CD4-positive, alpha-beta T cell treated with Interleukin-10 for 1 hour (primary cell): ENCODE measurements at places on chromosomes 7 and 10.

DNA sequence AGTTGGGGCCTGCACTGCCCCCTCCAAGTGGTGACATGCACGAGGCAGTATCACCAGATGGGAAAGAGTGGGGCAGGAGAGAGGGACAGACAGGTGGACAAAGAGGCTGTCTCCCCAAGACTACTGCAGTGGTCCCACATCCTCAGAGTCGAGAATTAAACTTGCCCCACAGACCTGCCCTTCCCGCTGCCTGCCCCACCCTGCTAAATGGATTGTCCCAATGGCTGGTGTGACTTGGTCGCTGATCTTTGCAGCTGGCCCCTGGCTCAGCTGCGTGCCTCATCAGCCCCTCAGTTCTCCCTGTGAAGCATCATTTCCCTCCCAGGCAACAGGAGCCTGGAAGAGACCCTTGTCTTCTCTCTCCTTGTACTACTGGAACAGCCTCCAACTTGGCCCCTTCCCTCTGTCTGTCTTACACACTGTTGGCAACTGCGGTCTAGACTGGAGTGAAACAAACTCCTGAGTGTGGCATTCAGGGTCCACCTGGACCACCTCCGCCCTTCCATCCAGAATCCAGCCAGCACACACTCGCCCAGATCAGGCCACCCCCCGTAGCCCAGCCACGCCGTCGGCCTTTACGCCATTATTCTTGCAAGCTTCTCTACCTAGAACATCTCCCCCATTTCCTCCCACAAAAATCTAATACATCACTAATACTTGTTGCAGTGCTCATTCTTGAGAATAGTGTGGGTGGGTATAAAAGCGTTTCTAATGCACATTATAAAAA is 275.1 kb downstream of the CELF2 start:
- no peak for DNase-seq

- DNase-seq: no peak
Observed at GRCh38 chr7:7114575-7115291, 67.6 kb upstream of the C1GALT1 start.

- DNase-seq: peak; percentile 90
Observed at GRCh38 chr10:6144406-6145165, 55.8 kb downstream of the RBM17 start.

DNA sequence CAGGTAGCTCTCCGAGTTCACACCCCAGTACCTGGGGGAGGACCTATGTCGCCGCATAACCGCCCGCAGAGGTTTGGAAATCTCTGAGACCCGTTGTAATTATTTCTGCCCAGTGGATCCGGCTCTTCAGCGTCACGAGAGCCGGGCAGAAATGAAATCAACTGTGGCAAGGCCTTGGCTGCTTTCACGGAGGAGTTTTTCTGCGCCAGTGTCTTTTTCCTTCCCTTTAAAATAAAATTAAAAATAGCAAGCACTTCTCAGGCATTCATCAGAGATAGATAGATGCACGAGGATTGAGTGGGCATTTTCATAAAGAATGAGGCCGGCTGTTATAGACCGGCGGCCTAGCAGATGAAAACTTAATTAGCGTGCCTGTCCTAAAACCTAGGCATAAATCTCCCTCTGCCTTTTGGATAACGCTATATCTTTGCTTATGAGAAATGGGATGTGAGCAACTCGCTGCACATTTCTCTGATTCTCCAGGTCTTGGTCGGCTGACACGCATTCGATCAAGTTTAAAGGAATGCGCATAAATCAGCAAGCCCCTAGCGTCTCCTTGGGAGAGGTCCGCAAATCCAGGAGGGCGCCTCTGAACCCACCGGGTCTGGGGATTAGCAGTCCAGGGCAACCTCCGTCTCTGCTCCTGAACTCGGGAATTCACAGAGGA is 6.4 kb downstream of the HOXA13 start:
- no peak for DNase-seq

DNA sequence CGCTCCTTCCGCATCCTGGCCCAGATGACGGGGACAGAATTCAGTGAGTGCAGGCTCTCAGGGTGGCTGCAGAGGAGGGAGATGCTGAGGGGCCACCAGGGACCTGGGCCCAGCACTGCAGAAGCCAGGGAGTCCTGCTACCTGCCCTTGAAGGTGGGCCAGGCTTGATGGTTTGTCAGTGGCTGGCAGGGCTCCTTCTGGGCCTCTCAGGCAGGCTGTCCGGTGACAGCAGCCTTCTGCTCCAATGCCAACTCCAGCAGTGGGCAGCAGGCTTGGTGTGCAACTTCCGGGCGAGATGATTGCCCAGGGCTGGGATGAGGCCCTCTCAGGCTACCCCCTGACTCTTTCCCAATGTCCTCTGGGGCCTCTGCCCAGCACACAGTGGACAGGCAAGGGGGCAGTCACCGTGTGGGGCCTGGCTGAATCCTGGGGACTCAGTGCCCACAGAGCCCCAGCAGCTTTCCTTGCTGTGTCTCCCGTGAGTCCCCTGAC is 23.8 kb downstream of the LDB3 start:
- no peak for DNase-seq

GRCh38 chr10:12181065-12181775 is 14.5 kb downstream of the NUDT5 start:
- DNase-seq: peak; percentile 78

DNA sequence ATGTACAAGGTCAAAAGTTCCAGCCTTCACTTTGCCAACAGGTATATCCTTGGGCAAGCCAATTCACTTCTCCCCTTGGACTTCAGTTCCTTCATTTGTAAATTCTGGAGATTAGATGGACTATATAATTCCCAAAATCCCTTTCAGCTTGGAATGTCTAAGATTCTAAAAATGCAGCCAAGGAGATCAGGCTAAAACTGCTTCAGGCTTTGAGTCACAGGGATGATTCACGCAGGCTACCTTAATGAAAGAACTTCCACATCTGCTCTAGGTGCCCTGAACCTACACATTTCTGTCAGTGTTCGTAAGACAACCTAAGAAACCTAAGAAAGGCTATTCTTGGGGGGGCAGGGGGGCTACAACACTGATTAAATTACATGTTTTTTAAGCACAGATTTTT is 7.1 kb downstream of the CPVL start:
- DNase-seq: no peak

- no peak for DNase-seq
Observed at GRCh38 chr10:47147186-47147585, 152.8 kb upstream of the GDF10 start.

- no peak for DNase-seq
Observed at GRCh38 chr10:64731016-64731415, 1209.8 kb downstream of the REEP3 start.

DNA sequence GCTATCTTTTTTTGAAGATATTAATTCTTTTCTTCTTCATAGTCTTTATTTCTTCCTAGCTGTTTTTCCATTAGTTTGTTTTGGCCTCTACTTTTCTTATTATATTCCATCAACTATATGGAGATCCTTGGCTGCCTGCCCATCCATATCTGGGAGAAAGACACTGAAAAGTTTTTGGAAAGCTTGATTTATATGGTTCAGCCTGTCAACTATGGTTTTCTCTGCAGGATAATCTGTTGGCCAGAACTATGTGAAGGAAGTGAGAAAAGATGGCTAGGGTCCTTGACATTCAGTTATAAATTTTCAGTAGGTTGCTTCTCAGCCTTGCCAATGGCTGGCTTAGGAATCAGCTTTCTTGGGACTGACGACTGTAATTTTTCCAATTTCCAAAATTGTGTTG is 10.0 kb upstream of the CDK14 start:
- no peak for DNase-seq

DNA sequence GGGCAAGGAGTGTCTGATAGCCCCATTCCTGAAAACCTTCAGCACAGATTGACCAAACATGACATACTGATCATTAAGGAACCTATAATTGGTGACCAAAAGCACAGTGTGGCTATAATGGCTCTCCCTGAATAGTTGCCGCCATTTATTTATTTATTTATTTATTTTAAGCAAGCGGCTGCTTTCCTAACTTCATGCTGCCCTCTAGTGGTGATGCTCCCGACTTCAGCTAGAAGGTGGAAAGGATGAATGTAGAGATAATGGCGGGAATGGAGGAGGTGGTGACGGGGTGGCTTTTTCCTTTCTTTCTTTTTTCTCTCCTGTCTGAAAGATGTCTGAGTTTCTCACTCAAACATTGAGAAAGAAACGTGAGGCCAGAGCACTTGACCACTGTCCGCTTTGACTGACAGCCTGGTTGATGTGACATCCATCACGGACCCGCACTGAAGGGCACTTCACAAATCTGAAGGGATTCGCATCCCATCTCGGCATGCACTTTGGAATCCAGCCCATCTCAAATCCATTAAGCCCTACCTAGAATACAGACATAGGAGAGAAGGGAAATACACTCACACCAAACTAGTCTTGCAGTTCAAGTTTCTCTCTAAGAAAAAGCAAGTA is 1090.1 kb downstream of the KCNMA1 start:
- peak; percentile 24 for DNase-seq

- no peak for DNase-seq
Observed at GRCh38 chr7:137434946-137435345, 91.4 kb upstream of the PTN start.

GRCh38 chr10:11147722-11148121 is 130.1 kb downstream of the CELF2 start:
- peak; percentile 54 for DNase-seq

DNA sequence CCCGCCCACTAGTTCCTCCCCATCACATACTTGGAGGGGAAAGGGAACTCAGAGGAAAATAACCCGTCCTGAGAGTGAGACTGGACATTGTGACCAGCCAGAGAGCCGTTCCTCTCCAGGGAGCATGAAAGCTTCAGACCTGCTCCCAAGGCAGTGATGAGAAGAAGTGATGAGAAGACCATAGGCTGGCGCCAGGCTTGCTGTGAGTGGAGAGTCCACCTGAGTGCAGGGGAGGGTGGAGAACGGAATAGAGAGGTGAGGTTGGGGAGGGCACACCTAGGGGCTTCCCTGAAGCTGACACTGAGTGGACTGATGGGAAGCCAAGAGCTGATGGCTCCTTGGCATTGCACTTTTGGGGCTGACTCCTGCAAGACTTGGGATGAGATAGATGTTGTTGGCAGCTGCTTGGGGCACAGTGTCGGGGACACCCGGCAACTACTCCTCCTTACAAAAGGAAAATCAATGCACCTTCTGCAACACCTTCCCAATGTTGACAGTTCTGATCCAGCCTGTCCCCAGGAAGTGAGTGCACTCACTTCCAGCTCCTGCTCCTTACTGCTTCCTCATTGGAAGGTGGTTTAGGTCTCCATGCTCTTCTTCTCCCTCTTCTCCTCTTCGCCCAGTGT is 79.4 kb downstream of the EMX2 start:
- no peak for DNase-seq

- no peak for DNase-seq
Observed at GRCh38 chr10:63670291-63670898, 149.2 kb downstream of the REEP3 start.

DNA sequence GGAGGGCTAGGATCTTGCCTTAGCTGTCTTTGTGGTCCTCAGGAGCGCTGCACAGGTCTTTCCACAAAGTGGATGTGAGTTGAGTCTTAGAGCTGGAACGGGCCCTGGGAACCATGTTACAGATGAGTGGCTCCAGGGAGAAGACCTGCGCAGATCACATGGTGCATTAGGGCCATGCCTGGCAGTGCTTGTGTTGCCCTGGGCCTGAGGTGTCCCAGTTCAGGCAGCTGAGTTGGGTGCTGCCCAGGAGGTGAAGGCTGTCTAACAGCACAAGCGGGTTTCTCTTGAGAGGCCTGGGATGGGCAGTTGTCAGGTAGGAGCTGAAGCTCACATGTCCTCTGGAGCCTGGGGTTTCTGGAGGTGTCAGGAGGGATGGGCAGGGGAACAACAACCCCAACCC is 33.7 kb upstream of the ANKRD2 start:
- no peak for DNase-seq

- DNase-seq: no peak
Observed at GRCh38 chr7:69953136-69954067, 355.1 kb downstream of the AUTS2 start.

GRCh38 chr10:124587811-124588211 is 126.2 kb downstream of the LHPP start:
- no peak for DNase-seq
